ENCODE measurements at places on chromosomes 7 and 10.

DNA sequence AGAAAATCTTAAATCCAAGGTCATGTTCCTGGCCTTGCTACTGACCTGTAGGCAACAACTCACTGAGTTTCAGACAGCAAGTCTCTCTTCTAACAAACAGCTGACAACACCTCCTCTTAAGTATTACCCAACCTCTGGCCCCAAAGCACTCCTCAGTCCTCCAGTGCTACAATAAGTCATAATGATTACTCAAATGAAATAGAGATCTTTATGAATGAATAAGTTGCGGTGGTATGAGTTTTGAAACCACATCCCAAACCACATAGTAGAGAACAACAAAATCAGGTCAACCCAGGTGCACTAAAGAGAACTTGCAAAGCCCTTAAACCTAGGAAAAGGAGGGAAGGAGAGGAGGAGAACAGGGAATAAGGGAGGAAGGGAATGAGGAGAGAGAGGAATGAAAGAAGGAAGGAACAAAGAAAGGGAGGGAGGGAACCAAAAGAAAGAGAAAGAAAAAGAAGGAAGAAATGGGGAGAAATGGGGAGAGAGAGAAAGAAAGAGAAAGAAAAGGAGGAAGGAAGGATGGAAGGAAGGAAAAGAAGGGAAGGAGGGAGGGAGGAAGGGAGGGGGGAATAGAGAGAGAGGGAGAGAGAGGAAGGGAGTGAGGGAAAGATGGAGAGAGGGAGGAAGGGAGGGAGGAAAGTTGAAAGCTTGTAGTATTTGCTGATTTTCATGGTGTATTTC, 142.8 kb upstream of the CALCR start:
- DNase-seq: no peak

DNA sequence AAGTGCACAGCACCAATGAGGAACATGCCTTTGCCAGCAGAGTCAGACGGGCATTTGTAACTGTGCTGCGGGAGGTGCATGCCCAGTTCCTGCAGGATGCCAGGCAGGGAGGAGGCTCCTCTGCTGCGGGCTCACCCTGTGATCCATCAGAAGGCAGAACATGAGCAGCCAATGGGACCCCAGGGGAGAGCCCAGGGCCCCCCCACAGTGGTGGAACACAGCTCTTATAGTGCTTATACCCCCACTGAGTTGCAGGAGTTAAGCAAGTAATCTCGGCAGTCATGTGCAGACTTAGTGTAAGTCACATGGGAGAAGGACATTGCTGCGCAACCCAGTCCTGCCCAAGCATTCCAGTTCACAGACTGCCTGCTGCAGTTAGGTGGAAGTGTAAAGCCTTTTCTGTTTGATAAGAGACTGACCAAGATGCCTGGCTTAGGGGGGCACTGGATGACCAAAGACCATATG, 120.3 kb upstream of the TMEM106B start:
- no peak for DNase-seq

DNA sequence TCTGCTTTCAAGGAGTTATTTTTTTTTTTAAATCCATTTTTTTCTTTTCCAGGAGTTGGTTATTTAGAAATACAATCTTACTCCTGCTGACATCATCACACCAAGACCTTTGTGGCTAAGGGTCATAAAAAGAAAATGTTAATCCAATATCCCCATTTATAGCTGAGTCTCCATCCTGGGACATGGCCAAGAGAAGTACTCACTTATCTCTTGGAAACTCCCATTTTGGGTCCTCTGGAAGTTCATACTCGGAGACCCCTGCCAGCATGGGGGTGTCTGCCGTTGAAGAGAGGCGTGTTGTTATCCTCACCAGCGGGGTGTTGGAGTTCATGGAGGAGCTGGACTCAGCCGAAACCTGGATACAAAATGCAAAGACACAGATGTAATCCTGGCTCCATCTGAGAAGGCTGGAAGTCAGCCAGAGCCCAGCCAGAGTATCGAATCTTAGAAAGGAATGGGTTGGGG, 94.6 kb downstream of the FGFR2 start:
- no peak for DNase-seq

DNA sequence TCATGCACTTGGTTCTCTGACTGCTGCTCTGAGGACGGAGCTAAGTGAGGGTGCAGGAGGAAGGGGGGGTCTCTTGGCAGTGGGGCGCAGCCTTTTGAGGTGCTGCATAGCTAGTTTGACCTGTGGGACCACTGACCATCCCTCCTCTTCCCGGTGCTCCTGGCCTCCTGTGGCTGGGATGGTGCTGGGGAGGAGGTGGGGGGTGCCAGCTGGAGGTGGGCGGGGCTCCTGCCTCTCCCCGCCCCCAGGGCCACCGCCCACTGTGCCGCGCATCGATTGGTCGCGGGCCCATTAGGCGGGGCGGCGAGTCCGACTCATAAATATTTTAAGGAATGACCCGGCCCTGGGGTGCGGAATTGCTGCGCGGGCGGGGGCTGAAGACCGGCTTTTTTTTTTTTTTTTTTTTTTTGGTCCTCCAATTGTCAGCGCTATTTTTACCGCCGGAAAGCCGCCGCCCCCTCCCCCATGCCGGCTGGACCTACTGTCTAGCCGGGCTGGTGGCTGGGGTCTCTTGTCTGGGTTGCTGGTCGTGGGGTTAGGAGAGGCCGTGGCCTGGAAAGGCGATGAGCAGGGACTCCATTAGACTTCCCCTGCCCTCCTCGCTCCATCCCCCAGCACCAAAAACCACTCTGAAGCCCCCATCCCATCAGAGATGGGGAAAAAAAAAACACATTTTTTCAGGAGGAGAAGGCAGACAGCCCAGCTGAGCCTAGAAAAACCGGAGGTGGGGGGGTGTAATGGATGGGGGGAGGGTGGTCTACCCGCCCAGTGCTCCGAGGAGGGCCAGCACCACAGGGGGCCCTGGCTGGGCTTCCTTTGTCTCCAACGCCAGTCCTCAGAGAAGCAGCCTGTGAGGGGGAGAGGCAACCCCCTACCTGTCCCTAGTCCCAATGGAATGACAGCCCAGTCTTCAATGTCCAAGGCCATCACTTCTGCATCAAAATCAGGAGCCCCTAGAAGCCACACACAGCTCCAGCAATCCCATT, 6.4 kb downstream of the SH2B2 start:
- peak; percentile 40 for DNase-seq

- DNase-seq: no peak
These were observed 288.0 kb upstream of the SEMA3C start for GRCh38 chr7:81206667-81207360.

GRCh38 chr7:861222-861621, 15.1 kb upstream of the GET4 start:
- DNase-seq: no peak

GRCh38 chr10:24873281-24873683, 79.1 kb downstream of the PRTFDC1 start:
- DNase-seq: peak; percentile 51

DNA sequence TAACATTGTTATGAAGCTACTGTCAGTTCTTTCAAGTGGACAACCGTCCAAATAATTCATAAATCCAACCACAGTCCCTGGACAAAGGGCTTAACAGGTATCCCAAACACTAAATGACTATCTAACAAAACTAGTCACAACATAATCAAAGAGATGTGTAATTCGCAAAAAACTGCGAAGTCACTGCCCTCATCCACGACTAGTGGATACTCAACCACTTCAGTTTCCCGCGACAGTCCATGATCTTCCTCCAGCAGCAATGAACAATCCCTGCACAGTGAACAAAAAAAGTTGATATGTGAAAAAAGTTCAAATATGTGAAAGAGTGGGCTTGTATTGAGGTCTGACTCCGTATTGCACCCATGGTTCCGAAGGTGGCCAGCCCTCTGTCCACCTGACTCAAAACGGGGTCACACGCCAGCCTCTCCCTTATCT, 287 bp downstream of the DCLRE1A start:
- no peak for DNase-seq

DNA sequence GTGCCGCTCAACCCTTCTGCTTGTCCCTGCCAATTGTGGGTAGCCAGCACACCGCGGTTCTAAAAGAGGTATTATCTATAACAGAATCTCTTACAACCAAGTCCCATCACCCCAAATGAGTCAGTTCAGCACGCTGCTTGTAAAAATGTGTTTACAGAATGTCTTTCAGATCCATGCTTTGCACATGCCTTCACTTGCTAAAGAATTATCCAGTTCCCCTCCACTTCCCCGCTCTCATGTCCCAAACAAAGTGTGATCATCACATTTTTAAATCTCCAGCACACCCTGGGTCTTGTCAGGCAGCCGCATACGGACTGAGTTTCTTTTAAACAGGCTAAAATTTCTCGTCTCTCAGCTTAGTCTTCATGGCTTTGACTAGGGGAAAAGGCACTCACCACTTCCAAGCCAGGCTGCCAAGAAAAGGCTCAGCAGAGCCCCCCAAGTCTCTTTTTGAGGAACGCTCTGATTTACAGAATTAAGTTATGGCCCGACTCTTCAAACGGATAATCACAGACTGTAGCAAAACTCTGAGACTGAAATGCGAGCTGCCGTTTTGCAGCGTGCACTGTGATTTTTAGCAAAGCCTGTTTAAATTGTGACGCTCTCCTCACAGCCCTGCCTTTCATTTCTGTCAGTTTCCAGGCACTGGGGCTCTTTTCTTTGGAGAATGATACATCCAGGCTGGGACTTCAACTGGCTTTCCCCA, 29.8 kb upstream of the FGFR2 start:
- DNase-seq: no peak

GRCh38 chr7:95596198-95597063, at the start of gene PDK4:
Gene PDK4, minus strand, starts transcription at chr7:95596516. Its CDS starts 223 bp downstream, at chr7:95596293.
- no peak for DNase-seq

DNA sequence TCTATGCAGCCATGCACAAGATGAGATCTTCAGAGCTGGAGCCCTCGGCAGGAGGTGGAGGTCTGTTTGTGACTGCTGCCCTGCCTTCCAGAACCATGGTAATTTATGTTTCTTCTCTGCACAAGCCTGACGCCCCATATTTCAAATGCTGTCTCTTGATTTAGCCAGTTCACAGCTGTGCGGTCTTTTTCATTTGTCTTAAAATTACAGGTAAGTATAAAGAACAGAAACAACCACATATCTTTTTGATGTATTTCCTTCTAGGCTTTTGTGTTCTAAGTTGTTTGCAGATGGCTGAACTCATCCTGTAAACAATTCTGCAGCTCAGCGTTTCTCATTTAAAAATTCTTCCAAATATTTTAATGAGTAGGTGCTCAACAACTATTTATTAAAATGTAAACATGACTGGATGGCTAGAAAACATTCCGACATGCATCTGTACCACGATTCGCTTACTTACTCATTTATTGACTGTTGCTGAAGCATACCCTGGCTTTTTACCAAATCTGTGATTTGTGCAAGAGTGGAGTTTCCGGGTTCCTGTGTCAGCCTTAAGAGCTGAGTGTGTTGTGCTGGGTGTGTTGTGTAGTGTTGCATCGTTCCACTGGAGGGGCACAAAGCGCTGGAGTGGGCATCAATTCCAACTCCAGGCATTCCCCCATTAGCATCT, 58.9 kb downstream of the PIP4K2A start:
- no peak for DNase-seq

- no peak for DNase-seq
These were observed 85.8 kb downstream of the CTNNA3 start for GRCh38 chr10:67609996-67610793.

GRCh38 chr10:86536294-86536861, 14.8 kb upstream of the WAPL start:
- DNase-seq: no peak

GRCh38 chr10:64091897-64092296, 570.7 kb downstream of the REEP3 start:
- DNase-seq: no peak

- DNase-seq: peak; percentile 50
These were observed 3.7 kb upstream of the ELFN1 start for GRCh38 chr7:1666317-1666822.

DNA sequence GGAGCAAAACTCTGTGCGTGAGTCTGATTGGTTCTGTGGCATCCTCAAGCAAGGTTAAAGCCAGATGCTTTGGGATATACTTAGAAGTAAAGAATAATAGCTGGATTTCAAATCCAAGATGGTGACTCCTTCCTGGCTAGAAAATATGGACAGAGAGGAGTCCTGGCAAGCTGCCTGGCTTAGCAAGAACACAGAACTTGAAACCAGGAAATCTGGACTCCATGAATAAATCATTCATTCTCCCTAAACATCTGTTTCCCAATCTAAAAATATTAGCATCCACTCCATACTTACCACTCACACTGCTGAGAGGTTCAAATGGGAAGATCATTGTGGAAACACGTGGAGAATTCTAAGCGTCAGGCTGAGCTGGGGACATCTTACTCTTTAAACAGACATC, 1074.1 kb upstream of the AUTS2 start:
- DNase-seq: no peak

GRCh38 chr10:100318207-100318606, 11.8 kb downstream of the PKD2L1 start:
- DNase-seq: no peak

- DNase-seq: no peak
These were observed 13.5 kb downstream of the CRTAC1 start for GRCh38 chr10:98016772-98017475.

DNA sequence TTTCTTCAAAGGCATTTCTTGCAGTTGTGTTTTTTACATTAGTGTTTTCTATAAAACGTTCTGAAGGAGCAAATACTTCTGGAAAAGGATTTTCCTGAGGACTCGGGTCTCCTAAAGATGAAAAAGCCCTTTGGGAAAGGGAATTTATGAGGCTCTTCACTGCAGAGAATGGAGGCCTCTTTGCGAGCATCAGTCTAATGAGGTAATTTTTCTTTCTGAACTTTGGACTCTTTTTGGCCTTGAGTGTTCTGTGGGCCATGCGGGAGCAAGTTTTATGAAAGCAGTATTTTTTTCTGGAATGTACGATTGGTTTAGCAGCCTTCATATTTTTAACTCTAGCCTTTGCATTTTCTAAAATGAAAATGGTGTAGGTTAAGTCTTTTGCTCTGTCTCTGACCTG, 6.4 kb upstream of the ACBD5 start:
- DNase-seq: no peak

DNA sequence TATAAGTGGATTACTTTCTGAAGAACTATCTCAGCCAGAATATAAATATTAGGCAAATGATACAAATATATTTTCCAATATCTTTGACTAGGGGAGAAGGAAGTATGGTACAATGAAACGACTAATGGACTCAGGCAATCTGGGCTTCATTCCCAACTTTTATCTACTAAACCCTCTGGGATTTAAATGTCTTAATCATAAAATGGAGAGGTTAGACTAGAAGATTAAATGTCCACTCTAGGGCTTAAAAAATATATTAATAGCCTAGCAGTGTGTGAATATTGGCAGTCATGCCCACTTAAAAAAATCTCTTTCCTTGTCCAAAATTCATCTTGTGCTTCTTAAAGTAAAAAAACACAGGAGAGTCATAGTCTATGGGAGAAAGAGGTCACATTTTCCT, 98.3 kb downstream of the CTTNBP2 start:
- no peak for DNase-seq

DNA sequence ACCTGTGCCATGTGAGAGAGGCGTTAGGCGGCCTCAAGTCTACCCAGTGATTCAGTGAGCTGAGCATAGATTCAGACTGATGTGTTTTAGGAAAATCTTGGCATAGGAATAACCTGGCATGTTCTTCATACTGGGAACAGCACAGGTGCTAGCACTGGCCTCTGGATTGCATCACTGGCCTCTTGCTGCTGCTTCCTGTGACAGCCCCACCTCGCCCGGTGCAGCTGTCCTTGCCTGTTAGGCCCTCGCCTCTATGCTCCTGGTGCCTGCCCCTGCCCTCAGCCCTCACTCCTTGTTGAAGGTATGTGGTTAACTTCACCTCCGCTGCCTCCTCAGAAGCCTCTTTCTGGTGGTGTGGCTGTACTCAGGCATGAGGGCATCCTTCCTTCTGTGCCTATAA, 46.2 kb downstream of the BLNK start:
- DNase-seq: no peak
